ENCODE measurements at places on chromosomes 1 and 21.
A peak's percentile ranks its signal among the peaks of the same experiment; 100 is the strongest.

DNA sequence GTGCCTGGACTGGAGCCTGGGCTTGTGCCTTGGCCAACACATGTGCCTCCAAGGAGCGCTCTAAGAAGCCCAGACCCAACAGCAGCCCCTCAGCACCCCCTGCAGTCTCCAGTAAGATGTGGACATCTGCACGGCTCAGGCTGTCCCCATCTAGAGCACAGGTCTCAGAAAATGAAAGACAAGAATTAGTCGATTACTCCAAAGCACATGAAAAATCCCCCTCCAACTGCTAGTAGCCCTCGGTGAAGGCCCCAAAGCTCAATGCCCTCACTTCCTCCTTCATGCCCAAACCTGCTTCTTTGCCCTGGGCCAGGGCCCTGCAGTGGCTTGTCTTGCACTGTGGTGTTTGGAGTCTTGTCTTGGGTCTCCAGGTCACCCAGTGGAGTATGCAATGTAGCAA, 21.9 kb upstream of the ERO1B start:
- DNase-seq: no peak

GRCh38 chr1:159827102-159827490, 423 bp downstream of the SLAMF8 start:
- DNase-seq: no peak

GRCh38 chr1:203584035-203584434, 42.6 kb upstream of the ATP2B4 start:
- DNase-seq: no peak

GRCh38 chr1:228983231-228983660, 248.0 kb downstream of the RHOU start:
- no peak for DNase-seq

DNA sequence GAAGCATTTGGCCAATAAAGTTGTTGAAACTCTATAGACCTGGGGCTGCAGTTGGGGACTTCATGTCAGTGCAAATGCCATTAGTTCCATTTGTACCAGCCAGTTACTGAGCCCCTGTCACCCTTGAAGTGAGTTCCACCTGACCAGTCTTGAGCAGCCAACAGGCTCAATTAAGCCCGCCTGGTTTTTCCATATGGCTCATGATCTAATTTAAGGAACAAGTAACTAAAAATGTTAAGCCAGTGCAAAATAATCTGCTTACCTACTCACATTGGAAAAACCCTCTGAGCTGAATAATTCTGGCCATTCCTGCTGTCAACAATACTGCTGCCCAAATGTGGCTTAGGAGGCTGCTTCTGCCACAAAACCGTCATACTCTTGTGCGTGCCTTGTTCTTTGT, 21.6 kb downstream of the NSUN4 start:
- no peak for DNase-seq

DNA sequence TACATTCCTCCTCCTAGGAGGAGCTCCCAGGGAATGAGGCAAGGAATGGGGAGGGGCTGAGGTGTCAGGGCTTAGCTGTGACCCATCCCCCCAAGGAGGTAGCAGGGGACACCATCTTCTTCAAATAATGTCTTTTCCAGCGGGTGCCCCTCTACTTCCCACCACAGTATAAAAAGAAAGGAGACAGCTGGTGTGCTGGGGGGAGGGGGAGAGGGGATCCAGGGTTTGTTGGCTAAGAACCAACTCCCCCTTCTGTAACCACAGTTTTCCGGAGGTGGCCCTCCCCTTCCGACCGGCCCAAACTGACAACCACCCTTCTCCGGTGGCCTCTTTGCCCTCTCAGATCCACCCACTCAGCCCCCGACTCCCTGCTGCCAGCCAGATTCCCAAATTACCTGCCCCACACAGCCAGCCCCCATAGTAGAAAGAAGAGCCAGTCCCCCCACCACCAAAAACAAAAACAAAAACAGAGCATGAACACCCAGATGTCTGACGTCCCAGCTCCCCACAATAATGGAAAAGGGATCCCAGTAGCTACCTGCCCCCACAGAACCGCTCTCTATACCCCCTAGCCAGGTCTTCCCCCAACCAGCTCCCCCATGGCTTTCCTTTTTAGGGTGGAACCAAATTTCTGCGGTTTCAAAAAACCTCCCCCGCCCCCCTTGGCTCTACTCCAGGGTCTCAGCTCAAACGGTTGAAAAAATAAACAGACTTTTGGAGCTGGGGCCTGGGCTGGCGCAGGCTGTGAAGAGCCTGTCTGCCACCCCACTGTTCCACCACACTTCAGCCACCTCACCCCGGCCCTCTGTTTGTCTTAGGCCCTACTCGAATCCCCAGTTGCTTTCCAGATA, 2.1 kb downstream of the ARHGEF2 start:
- DNase-seq: peak; percentile 50

DNA sequence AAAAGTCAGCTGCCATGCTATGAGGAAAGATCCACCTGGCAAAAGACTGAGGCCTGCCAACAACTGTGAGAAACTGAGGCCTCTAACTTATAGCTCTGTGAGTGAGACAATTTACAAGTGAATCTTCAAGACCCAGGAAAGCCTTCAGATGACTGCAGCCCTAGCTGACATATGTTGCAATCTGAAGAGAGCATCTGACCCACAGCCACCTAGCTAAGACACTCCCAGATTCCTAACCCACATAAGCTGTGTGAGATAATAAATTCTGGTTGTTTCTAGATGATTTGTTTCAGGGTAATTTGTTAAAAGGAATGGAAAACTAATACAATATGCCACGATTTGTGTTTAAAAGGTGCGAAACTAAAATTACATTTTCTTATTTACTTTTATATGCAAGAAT, 55.1 kb downstream of the HFM1 start:
- DNase-seq: no peak

GRCh38 chr1:33985656-33986055, 121.8 kb downstream of the HMGB4 start:
- DNase-seq: no peak

DNA sequence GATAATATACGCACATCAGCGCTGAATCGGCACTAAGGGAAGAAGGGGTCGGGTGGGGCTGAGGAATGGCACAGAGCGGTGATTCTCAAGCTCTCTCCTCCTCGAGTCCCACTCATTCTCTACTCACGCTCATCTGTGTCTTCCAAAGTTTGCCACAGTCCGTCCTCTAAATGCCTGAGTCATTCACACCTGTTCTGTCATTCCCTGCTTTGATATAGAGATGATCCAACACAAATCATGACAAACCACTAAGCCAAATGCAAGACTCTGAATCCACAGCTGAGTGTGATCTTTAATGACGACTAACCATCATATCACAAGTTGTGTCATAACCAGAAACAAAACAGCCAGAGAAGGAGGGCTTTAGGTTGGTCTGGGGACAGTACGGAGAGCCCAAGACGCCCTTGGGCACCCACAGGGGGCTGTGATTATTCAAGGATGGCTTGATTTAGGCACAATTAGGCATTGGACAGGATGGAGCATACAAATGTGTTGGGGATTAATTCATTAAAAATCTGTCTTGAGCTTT, 501.5 kb downstream of the KIF26B start:
- DNase-seq: no peak

- DNase-seq: no peak
Observed at GRCh38 chr1:225875044-225875815, 7.0 kb downstream of the TMEM63A start.

DNA sequence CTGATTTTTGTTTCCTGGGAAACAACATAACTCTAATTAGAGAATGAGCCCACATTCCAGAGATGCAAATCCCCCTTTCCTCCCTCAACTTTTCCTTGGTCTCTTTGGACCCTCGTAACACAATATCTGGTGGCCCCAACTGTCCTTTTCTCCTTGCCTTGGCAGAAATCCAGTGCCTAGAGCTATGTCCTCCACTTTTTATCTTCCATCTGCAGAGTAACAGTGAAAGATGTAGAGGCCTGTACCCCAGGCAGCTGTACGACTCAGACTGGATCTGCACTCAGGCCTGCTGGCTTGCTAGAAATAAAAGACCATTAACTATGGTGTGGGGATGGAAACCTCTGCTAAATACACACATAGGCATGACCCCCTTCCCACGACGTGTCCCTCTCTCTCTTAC, 72.0 kb downstream of the WARS2 start:
- DNase-seq: no peak

DNA sequence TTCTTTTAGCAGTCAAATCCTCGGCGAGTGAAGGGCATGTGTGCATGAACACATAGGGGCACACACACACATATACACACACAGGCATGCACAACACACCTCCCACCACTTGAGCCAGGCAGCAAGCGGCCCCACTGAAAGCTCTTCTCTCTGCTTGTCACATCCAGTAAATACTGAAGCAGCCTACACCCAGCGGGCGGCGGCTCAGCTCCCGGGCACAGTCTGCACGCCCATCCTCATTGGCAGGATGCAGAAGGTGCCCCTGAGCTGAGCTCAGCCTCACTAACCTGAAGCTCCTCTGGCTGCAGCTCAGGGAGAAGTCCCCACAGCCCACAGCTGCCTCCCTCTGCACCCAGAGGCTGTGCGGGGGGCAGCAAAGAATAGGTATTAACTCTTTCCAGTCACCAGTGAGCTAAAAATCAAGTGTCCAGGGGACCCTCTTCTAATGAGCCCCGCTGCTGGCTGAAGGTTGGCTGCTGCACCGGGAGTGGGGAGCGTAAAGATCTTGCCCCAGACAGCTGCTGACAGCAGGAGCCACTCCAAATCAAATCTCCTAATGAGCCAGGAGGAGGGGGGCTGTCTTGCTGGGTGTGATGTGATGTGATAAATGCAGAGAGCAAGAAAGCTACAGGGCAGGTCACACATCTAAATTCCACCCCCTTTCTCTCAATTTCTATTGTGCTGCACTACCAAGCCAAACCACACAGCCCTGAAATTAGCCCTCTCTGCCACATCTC, 12.5 kb downstream of the RGS8 start:
- no peak for DNase-seq

- DNase-seq: no peak
Observed at GRCh38 chr1:94878329-94878728, 48.6 kb downstream of the CNN3 start.

DNA sequence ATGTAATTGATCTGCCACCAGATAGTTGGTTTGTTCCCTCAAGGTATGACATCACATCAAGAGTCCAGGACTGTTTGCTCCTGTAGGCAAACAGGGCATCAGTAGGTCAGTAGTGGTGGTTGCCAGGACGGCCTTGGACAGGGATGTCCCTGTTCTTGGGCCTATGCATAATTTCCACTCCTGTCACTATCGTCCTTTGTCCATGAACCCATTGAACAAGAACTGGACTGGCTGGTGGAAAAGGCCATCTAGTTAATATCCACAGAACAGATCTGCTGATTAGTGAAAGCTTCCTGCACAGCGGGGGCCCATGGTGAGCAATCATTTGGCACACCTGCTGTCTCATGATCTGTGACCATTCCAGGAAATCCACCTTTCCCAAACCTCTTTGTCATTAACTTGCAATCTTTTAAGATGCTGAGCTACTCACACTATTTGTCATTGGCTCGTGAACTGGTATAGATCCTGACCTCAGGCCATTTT, 12.4 kb upstream of the BSDC1 start:
- no peak for DNase-seq

DNA sequence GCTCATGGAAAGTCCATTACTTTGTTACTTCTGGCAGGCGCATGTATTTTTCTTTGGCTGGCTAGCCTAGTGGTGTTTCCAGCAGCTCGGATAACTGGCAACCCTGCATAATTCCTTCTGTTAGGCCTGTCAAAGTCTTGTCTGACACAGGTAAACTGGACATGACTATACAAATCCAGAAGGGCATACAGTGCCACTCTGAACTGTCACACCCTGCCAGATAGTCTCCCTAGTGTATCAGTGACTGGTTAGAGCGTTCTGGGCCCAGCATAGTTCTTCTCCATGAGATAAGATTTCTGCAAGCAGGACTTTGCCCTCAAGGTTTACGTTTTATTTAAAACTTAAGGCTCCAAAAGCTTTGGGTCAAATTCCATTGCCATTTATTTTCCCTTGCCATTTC, 177.7 kb upstream of the GORAB start:
- no peak for DNase-seq

DNA sequence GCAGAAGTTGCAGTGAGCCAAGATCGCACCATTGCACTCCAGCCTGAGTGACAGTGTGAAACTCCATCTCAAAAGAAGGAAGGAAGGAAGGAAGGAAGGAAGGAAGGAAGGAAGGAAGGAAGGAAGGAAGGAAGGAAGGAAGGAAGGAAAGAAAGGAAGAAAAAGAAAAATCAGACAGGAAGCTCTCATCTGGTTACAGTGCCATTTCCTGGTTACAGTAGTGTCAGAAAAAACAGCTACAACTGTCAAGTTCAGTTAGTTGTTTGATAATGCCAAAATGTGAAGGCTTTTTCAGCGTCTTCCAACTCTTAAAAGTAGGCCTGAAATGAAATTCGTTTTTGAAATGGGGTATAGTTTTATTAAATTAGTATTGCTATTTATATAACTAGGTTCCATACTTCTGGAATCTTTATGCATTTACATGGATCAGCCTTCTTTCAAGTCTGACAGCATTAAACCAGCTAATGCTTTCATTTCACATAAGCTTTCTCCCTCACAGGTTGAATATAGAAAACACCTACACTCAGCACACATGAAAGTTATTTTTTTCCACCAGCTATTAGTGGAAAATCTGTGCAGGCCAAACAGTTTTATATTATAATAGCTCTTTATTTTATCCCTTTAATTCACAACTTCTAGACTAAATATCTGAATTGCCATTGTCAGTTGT, 21.2 kb downstream of the PTPN22 start:
- no peak for DNase-seq

DNA sequence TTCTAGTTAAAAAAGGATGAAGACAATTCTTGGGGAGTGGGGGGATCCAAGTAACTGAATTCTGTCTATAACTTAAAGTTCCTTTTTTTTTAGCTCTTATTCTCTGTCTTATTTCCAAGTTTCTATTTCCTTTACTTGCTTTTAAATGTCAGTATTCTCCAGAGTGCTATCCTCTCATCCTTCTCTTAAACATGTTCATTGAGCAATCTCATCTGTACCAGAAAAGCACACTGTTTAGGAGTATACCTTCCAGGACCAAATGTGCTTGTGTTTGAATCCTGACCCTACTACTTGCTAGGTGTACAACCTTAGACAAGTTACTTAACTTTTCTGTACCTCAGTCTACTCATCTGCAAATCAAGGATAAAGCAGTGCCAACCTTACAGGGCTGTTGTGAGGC, 50.1 kb downstream of the AKT3 start:
- DNase-seq: no peak

- no peak for DNase-seq
Observed at GRCh38 chr1:66739401-66740157, 12.7 kb upstream of the DYNLT5 start.

GRCh38 chr1:226185141-226186036, 1.2 kb downstream of the ACBD3 start:
- no peak for DNase-seq

DNA sequence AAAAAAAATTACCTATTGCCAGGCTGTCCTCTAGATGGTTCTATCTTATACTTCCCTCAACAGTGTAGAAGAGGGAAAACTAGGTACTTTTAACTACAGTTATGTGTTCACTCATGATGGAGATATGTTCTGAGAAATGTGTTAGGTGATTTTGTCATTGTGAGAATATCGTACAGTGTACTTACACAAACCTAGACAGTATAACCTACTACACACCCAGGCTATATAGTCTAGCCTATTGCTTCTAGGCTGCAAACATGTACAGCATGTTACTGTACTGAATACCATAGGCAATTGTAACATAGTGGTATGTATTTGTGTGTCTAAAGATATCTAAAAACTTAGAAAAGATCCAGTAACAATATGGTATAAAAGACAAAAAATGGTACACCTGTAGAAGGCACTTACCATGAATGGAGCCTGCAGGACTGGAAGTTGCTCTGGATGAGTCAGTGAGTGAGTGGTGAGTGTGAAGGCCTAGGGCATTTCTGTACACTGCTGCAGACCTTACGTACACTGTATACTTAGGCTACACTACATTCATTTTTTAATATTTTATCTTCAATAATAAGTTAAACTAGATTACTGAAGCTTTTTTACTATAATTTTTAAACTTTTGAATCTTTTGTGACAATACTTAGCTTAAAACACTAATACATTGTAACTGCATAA, 13.2 kb downstream of the MGST3 start:
- DNase-seq: no peak
